ENCODE measurements at places on chromosomes 4 and X.

- no peak for DNase-seq
These were observed 368.9 kb upstream of the CTSO start for GRCh38 chr4:156322592-156322991.

GRCh38 chr4:91426725-91427124, 877.0 kb upstream of the GRID2 start:
- no peak for DNase-seq

DNA sequence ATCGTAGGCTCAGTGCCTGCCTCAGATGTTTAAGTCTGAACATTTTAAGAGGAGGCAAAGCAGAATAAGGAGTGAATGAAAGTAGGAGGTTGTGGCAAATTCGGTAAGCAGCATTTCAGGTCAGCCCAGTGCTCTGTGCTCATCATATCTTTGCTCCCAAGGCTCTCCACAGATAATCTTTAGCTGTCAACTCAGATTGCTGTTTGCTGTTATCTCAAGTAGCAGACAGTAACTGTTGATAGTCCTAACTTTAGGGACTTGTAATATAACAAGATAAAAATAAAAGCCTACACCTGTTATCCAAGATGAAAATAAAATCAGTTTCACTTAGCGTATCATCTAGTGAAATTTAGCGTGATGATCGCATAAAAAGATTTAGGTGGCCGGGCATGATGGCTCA, 18.6 kb upstream of the CLTRN start:
- DNase-seq = no peak

- DNase-seq = no peak
These were observed 676.8 kb downstream of the RAPGEF2 start for GRCh38 chr4:159779716-159780115.

DNA sequence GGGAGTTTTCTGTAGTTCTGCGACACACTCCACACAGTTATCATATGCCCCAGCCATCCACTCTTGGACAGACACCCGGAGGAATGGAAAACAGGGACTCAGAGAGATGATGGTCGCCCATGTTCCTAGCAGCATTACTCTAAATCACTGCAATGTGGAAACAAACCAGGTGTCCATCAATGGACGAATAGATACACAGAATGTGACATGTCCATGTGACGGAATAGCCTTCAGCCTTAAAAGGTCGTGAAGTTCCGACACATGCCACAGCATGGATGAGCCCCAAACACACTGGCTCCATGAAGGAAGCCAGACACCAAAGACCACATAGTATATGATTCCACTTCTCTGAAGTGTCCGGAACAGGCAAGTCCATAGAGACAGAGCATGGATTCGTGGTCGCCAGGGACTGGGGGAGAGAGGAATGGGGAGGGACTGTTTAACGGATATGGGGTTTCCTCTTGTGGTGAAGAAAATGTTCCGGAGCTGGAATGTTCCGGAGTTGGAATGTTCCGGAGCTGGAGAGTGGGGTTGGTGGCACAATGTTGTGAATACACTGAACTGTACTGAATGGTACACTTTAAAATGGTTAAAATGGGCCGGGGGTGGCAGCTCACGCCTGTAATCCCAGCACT, 28.7 kb upstream of the AFAP1 start:
- DNase-seq = no peak

DNA sequence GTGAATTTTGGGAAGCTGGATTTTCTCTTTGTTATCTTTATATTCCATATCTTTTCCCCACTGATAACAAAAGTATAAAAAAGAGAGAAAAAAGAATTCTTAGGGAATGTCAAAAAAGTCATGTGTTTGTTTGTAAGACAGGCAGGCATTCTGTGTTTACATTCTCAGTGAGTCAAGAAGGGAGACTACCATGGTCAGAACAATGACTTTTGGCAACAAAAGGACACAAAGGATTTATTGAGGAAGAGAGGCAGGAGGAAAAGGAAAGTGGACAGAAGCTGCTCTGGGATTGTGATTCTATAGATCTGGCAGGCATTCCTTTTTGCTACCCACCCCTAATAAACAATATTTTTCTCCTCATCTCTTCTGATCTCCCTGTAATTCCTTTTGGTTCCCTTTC, 5.9 kb upstream of the ANK2 start:
- no peak for DNase-seq

- no peak for DNase-seq
These were observed 30.9 kb upstream of the PPA2 start for GRCh38 chr4:105504744-105505143.

DNA sequence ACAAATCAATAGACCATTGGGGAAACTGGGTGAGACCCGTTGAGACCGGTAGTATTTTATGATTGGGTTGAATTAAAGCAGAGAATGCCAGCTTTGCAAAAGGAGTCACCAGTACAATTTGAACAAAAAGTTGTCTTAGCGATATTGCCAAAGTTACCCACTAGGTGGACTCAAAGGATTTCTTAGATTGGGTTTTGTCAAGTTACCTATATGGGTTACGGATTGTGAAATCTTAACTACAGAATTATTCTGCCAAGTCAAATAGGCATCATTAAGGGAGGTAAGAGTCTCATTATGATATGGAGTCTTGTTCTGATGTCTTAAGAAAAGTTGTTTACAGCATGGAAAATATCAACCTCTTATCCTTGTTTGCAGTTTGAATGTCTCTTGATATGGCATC, 15.0 kb upstream of the CT47A1 start:
- DNase-seq = no peak

DNA sequence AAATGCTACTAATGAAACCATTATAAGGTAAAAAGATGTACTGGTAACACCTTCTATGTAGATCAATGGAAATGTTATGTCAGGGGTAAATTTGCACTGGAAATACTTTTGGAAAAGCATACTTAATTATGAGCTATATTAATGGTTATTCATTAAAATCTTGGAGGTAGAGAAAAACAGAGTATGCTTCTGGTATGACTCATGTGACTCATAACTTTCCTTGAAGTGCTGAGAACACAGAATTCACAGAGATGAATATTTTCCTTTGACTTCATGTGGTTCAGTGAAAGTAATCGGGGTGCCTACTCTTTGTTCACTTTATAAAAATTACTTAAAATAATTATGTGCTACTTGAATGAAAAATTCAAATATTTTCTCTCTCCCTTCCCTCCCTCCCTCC, 254.2 kb downstream of the KCTD8 start:
- DNase-seq = no peak

- peak; percentile 54 for DNase-seq
These were observed at the start of gene PNPLA4 for GRCh38 chrX:7927259-7928167. TSS of gene PNPLA4 (minus strand) at chrX:7927413. CDS start at chrX:7926119, 1,294 bp downstream.

DNA sequence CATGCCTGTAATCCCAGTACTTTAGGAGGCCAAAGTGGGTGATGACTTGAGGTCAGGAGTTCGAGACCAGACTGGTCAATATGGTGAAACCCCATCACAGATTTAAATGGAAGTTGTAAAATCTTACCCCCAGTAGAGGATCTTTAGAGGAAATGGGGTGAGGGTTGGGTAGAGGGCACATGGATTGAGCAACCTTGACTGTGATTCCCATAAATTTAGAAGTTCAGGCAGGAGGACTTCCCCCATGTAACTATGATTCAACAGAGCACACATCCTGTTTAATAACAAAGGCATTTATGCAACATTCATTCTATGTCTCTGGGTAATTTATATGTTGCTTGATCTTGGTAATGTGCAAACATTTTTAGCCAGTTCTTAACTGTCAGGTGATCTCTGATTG, 143.1 kb downstream of the RBM47 start:
- DNase-seq = no peak

DNA sequence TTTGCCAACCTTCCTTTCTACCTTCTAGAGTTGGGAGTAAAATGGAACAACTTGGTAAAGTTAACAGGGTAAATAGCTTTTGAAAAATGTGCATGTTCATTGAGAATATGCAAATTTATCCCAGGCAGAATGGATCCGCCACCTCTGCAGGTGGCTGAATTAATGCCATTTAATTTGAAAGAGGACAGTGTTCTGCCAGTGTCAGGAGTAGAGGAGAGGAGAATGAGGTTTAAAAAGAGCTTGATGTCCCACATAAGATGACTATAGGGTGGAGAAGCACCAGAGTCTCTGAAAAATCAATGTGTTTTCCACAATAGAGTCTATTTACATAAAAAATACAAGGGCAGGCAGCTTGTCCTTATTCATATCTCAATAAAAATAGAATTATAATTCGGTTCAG, 1804.3 kb upstream of the PCDH10 start:
- DNase-seq = no peak

GRCh38 chr4:60857130-60857753, 342.9 kb upstream of the ADGRL3 start:
- no peak for DNase-seq

- DNase-seq = no peak
These were observed 1133.8 kb upstream of the PCDH10 start for GRCh38 chr4:132015321-132015720.

Data from HTR-8/SVneo (cell line).